Stimulated activated CD4-positive, alpha-beta T cell treated with anti-CD3 and anti-CD28 coated beads, Interleukin-12 subunit alpha, Interleukin-12 subunit beta, amount 100 ng/mL, for 24 hours (primary cell): ENCODE measurements at places on chromosomes 2 and 18.

DNA sequence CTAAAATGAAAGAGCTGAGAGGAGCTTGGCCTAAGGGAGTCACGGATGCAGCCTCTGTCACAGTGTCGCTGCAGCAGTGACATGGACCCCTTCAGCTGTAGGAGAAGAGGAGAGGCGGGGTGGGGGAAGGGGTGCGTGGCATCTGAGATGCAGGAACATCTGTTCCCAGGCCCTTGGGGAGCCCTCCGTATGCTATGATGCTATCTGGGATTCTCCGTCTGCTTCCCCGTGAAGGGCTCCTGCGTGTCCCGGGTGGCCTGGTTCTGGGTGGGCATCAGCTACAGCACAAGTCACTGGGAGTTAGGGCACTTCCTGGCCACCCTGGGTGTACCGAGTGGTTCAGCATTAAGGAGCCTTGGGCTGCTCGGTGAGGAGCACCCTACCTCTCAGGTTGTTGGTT, 35.6 kb upstream of the B3GNT7 start:
- no peak for DNase-seq

DNA sequence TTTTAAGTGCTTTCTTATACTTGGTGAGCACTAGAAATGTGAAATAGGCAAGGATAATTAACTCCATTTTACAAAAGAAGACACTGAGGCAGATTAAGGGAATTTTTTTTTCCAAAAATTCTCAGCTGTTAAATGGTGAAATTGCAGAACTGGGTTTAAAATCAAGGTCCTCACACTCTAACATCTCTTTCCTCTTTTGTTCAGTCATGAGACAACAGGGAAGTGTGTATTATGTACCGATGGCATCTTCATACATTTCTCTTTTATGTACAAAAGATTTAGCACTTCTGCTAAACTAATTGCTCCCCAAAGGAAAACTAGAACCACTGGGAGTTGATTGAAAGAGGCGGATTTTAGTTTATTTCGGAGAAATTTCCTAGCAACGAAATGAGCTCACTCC, 203.0 kb downstream of the SETBP1 start:
- no peak for DNase-seq

DNA sequence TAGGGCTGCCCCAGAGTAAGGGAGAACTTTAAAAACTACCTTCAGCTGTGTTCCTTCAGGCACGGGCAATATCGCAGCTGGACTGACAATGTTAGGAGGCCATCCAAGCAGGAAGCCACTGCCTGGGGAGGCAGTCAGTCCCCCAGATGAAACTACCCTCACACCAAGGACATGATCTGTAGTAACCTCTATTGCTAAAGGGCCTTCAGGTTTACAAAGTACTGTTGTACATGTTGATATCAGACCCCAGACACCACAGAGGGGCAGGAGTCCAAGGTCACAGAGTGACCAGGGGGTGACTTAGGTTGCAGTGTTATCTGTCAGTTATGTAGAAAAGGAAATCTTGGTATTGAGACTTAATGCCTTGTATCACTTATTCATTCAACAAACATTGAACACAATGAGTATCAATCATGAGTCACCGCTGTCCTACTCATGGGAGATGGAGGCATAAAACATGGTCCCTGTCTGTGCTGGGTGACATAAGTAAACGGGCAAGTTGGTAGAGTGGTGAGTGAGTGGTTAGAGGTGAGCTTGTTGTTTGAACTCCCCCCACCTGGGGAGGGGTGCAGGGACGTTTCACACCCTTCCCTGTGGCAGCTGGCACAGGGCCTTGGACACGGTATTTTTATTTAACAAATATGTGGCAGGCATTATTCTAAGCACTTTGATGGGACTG, 7.1 kb downstream of the CABLES1 start:
- DNase-seq, result no peak

- DNase-seq, result no peak
Observed at GRCh38 chr2:170818036-170818751, 1.5 kb downstream of the GAD1 start.

- no peak for DNase-seq
Observed at GRCh38 chr2:240602266-240603050, 15.9 kb downstream of the CAPN10 start.

DNA sequence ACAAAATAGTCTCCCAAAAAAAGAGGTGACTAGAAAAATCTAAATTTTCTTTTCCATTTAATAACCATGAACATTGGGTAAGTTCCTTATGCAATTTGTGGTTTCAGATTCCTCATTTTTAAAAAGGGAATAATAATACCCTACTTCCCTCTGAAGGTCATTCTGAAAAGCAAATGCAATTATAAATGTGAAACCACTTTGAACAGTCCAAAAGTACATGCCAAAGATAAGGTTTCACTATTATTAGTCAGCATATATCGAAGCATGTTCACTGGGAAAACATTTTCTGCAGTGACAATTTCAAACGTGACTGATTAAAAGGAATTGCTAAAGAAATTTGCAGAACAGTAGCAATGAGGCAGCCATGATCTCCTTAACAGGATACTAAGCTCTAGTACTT, 100.1 kb upstream of the RNF152 start:
- DNase-seq, result no peak

DNA sequence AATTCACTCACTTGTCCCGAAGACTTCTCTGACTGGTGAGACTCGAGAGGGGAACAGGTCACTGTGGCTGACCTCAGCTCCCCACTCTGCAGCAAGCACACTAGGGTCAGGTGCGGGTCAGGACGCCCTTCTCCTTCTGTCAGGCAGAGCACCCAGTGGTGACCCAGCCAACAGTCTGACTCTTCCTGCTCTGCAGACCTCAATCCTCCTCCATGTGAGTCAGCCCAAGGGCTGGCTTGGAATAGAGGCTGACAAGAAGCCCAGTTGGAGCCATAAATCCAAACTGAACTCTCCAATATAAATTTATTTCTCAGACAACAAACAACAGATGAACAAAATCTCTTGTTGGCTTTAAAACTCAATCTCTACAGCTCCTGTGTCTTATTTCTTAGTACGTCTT, 253.1 kb downstream of the SH3BP4 start:
- DNase-seq, result no peak

GRCh38 chr2:153536115-153536514, 57.6 kb upstream of the RPRM start:
- DNase-seq, result no peak

GRCh38 chr2:143850084-143850483, 669.8 kb downstream of the ZEB2 start:
- no peak for DNase-seq

DNA sequence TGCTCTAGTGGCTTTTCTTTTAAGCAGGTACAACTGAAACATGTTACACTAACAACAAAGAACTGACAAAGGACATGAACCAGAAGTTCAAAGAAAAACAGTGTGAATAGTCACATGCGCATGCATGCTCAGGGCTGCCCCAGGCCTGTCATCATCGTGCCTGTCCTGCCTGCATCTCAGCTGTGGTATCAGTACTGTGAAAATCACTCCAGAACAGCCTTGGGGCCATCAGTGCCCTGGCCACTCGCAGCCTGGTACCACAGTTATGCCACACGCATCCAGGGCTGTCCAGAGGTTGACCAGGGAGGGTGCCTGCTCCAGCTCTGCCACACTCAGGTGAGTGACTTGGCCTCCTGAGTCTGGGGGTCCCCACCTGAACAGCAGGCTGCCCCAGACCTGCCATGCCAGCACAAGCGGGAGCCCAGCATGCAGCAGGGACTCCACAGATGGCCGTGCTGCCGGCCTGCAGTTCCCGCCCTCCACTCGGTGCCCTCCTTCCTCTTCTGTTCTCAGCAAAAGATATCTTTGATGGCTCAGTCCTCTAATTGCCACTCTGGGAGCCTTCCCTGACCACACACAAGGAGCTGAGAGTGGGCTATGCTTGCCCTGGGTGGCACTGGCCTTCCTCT, 12.3 kb downstream of the LIMS2 start:
- no peak for DNase-seq

GRCh38 chr18:318791-319291, 51.0 kb upstream of the THOC1 start:
- DNase-seq, result no peak

DNA sequence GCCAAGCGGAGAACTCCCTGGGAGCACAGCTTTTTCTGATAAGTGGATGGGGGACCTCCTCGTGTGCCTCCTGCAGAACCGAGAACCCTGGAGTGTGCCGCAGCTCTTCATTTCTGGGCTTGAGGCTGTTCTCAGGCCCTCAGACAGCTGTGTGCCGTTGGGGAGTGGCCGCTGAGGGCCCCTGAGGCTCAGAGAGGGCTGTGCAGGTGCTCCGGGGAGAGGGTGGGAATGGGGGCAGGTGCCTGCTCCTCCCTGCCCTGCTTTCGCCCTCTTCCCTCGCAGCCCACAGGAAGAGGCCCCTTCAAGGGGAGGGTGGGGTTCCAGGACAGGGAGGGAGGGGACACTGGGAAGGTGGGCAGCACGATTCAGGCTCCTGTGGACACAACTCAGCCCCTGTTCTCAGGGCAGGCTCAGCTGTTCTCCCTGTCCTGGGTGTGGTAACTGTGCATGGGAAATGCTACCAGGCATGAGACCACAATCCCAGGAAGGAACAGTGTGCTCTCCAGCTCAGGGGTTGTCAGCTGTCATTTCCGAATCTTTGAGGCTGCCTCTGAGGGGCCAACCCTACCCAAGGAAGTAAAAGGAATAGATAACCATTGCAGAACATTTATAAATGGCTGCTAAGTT, 11.3 kb downstream of the LCT start:
- no peak for DNase-seq

GRCh38 chr2:8525236-8525581, 156.6 kb upstream of the ID2 start:
- DNase-seq, result no peak

DNA sequence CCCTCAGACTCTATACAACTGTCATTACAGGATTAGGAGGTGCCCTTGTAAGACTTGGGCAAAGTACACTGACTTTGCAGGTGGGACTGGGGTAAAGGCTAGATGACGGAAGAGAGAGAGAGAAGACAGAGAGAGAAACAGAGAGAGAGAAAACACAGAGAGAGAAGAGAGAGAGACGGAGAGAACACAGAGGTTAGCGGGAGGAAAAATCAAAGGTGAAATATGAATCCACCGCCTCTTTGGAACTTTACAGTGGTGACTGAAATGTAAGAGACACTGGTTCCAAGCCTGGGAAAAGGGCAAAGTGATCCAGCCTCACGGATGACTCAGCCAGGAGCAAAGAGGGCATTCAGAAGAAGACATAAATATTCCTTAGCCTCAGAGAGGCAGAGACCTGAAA, 25.1 kb upstream of the CAB39 start:
- DNase-seq, result no peak

DNA sequence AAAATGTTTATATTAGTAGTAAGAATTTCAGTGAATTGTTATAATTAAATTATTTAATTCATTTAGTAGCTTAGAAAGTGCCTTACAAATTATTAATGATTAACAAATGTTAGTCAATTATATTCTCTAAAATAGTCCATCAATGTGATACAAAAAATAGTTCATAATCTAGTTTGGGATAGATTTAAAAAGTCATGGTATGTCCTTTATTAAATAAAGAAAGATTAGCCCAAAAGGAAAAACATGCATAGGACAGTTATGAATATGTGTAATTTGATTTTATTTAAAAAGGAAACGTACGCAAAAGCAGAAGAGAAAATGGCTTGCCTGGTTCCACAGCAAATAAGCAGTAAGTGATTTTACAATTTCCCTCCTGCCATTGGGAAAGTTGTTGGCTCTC, 768.5 kb downstream of the TRIB2 start:
- DNase-seq, result no peak

DNA sequence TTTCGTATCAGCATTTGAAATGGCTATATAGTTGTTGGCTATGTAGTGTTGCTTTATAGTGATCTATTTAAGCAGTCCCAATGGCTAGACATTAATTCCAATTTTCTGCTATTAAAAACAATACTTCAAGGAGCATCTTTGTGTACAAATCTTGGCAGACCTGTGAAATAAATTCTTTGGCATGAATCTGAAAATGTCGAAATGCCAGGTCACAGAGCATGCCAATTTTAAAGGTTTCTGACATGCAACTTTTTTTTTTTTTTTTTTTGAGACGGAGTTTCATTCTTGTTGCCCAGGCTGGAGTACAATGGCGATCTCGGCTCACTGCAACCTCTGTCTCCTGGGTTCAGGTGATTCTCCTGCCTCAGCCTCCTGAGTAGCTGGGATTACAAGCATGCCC, 26.8 kb upstream of the CABLES1 start:
- no peak for DNase-seq

DNA sequence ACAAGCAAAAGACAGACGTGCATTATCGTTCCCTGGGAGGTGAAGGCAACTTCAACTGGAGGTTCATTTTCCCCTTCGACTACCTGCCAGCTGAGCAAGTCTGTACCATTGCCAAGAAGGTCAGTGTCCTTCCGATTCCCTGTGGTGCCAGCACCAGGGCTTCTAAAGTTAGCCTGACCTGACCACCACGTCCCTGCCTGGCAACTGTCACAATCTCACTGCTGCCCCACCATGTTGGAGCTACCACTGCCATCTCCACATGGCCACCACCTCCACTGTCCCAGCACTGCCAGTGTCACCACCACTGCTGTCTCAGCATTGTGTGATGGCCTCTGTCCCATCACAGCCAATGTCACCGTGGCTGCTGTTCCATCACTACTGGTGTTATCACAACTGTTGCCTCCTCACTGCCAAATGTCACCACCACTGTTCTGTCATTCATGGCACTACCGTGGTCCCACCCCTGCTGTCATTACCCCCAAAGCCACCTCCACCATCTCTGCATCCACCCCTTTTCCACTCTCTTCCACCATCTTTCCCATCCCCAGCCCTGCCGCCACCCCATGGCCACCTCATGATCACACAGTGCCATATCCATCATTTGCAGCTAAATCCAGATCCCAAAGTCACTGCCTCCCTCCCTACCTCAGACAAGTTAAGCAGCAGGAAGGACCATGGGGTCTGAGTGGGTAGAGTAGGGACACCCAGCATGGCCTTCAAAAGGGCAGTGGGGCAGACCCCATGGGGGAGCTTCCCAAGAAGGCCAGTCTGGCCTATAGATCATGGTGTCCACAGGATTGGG, 216.5 kb downstream of the DYSF start:
- no peak for DNase-seq

DNA sequence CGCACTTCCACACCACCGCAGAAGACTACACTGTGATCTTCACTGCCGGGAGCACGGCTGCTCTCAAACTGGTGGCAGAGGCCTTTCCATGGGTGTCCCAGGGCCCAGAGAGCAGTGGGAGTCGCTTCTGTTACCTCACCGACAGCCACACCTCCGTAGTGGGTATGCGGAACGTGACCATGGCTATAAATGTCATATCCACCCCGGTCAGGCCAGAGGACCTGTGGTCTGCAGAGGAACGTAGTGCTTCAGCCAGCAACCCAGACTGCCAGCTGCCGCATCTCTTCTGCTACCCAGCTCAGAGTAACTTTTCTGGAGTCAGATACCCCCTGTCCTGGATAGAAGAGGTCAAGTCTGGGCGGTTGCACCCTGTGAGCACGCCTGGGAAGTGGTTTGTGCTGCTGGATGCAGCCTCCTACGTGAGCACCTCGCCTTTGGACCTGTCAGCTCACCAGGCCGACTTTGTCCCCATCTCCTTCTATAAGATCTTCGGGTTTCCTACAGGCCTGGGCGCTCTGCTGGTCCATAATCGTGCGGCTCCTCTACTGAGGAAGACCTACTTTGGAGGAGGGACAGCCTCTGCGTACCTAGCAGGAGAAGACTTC, 12.5 kb downstream of the MOCOS start:
- no peak for DNase-seq
